ENCODE measurements at places on chromosomes 3 and 15. TPM values are rescaled to one million over a fixed set of nuclear protein-coding genes. Genes with fewer than 3 reads are reported as not detected.

TTBK2 gene
- 14.1 TPM for total RNA-seq

RAD18 gene
- total RNA-seq: 32.7 TPM

SLC51B gene
- not detected for total RNA-seq

FANCD2OS gene
- total RNA-seq: not detected

LRRC31 gene
- total RNA-seq: not detected

TERC gene
- 117 TPM for total RNA-seq

UBE2E1 gene
- 174 TPM for total RNA-seq

SNX22 gene
- total RNA-seq: 1.5 TPM

USP13 gene
- total RNA-seq: 18.9 TPM

FETUB gene
- total RNA-seq: not detected

SERINC4 gene
- not detected for total RNA-seq

CCNB2 gene
- total RNA-seq: 94.9 TPM

MITF gene
- total RNA-seq: 4.0 TPM

CAMK1 gene
- 43.8 TPM for total RNA-seq

TMEM44 gene
- 52.1 TPM for total RNA-seq

DGKG gene
- total RNA-seq: 0.13 TPM

TUSC2 gene
- total RNA-seq: 29.6 TPM

P2RY14 gene
- not detected for total RNA-seq

Data from thoracic aorta endothelial cell (primary cell).